ENCODE measurements at places on chromosomes 4 and X. TPM values are rescaled to one million over a fixed set of nuclear protein-coding genes. Genes with fewer than 3 reads are reported as not detected.

Gene BGN
- total RNA-seq = not detected

Gene RPS6KA3
- total RNA-seq = 95.1 TPM

Gene QRFPR
- total RNA-seq = not detected

Gene FHDC1
- total RNA-seq = 0.27 TPM

Gene GPR119
- total RNA-seq = not detected

Gene CDX4
- total RNA-seq = not detected

Gene MEPE
- total RNA-seq = not detected

Gene OPHN1
- total RNA-seq = not detected

Gene BRS3
- not detected for total RNA-seq

Gene MAGEC2
- not detected for total RNA-seq

Gene TMEM31
- not detected for total RNA-seq

Gene SMR3B
- not detected for total RNA-seq

Gene AFM
- not detected for total RNA-seq

Gene GSX2
- not detected for total RNA-seq

All from naive thymus-derived CD8-positive, alpha-beta T cell (primary cell).